Bronchial smooth muscle cell (primary cell): ENCODE measurements at places on chromosomes 7 and 10. TPM values are rescaled to one million over a fixed set of nuclear protein-coding genes. Genes with fewer than 3 reads are reported as not detected.

Gene PDK4
- 0.47 and 0.94 TPM in 2 replicates for total RNA-seq

Gene RTKN2
- total RNA-seq, result 0.17 and 0.47 TPM in 2 replicates

Gene CD36
- 1.0 and 3.5 TPM in 2 replicates for total RNA-seq

Gene CALHM1
- not detected in 2 replicates for total RNA-seq

Gene CCSER2
- 19.4 and 23.1 TPM in 2 replicates for total RNA-seq

Gene C10orf67
- under 0.01 TPM in 1 of 2 replicates, not detected in the other for total RNA-seq

Gene SRGN
- total RNA-seq, result 47.3 and 81.2 TPM in 2 replicates

Gene MCM10
- 0.34 and 1.3 TPM in 2 replicates for total RNA-seq

Gene CLDN3
- under 0.01 TPM in 1 of 2 replicates, not detected in the other for total RNA-seq

Gene NACAD
- total RNA-seq, result 1.7 and 2.8 TPM in 2 replicates

Gene CYP2C8
- total RNA-seq, result under 0.01 TPM in 1 of 2 replicates, not detected in the other

Gene GPER1
- 2.1 and 3.6 TPM in 2 replicates for total RNA-seq

Gene SH2D4B
- total RNA-seq, result under 0.01 TPM in 1 of 2 replicates, not detected in the other

Gene PRLHR
- 0.09 TPM in 1 of 2 replicates, not detected in the other for total RNA-seq

Gene PCLO
- under 0.01 TPM in 2 replicates for total RNA-seq

Gene PILRA
- total RNA-seq, result 0.26 and 0.32 TPM in 2 replicates
